Activated naive CD4-positive, alpha-beta T cell treated with anti-CD3 and anti-CD28 coated beads, Interleukin-2, amount 50 U/mL, for 16 hours (primary cell): ENCODE measurements at places on chromosomes 11 and 22.

- DNase-seq = no peak
These were observed 4.4 kb upstream of the MISFA start for GRCh38 chr11:18594999-18595749.

DNA sequence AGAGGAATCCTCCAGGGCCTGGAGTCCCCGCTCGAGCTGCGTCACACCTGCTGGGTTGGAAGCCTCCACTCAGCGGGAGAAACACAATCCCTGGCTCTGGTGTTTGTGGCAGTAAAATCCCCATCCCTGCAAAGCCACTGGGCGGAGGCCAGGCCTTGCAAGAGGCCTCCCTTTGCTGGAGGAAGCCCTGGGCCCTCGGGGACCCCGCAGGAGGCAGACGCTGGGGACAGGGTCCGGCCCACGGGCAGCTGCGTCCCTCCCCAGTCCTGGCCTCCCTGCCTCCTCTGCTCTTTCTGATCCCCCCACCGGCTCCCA is 194.7 kb downstream of the BRD1 start:
- no peak for DNase-seq

GRCh38 chr11:132844956-132845696 is 687.2 kb downstream of the OPCML start:
- no peak for DNase-seq

GRCh38 chr11:7654195-7654705 is 19.1 kb downstream of the CYB5R2 start:
- DNase-seq = no peak

DNA sequence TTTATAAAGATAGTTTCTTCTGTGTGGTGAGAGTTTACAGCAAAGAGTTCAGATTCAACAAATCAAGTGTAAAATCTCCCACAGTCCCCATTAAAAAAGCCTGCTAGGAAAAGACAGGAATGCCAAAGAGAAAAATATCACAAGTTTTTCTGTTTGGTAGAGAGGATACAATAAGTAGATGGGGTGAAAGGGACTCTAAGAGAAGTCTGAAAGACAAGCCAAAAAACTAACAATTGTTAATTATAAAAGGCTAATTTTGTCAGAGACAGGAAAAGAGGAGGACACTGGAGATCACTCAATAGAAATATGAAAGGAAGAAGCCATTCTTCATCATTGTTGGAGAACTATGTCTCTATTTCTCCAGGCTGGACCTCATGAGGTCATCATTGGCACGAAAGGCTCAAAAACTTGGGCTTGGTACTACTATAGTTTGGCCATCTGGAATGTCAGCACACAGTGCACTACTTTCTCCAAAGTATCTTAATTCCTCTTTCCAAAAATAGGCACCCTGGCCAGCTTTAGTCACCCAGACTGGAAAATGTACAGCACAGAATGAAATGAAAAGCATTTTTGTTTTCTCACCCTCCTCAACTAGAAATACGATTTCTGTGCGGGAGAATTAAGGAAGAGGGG is 531 bp upstream of the SOX6 start:
- DNase-seq = no peak

DNA sequence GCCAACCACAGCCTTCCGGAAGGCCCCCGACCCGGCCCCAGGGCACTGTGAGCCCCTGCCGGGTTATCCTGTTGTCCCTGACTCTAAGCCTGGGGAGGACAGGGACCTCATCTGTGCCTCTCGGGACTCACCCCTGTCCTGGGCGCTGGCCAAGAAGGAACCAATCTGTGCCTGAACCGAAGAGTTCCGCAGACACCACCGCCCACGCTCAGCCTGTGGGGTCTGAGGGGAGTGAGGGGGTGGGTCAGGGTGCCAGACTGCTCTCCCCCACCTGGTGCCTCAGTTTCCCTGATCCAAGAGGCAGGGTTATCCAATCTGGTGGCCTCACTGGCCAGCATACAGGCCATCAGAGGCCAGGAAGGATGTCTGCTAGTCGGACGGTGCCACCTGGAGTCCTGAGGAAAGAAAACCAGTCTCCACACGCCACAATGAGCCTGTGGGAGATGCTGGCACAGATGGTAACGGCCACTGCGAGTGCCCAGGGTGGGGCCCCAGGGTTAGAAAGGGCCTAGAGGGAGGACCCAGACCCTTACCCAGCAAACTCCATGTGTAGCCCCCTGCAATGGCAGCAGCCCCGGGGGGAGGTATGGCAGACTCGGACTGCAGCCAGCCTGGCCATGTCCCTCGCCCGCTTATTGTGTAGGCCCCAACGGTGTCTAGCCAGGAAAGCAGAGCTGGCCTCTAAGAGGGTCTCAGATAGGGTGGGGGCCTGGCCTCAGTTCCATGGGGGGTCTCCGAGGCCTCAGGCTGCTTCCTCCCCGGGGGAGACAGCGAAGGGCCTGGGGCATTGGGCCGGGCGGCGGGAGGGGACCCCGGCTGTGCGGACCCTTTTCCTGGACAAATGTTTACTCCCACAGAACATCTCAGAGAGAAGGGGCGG is 827 bp upstream of the TNNT3 start:
- no peak for DNase-seq

GRCh38 chr11:17986007-17986710 is 26.7 kb downstream of the SERGEF start:
- no peak for DNase-seq

DNA sequence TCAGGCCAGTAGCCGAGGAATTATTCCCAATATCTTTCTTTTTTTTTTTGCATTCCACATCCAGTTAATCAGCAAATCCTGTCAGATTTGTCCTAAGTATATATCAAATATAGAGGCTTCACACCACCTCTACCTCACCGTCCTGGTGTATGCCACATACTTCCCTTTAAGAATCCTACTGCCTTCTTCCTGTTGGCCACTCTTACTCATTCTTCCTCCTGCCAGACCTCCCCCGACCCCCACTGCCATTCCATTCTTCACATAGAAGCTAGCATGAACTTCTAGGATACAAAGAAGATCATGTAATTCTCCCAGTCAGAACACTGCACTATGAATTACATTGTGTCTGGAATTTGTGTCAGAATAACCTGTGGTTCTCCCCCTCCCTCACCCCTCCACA is 89.5 kb downstream of the TRIM44 start:
- DNase-seq = no peak

DNA sequence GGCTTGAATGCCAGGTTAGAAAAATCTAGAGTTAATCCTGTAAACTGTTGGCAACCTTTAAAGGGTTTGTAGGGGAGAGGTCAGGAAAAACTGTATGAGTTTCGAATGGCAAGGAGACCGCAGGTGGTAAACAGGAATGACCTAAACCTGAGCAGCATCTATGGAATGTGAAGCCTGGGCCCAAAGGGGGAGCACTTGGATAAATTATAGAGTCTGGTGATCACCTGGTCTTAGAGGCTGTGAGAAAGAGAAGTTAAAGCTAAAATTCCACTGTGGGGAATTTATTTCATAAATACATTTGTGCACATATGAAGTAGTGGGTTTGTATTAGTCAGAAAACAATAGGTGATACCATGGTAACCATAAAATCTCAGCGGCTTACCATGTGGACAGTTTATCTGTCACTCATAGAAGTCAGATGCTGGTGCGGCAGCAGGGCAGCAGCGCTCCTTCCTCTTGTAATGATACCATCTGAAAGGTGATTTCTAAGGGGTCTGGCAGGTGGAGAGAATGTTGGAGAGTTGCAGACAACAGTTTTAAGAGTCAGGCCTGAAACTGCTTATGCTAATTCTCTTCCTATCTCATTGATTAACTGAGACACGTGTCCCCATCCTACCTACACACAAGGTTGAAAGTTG is 1104.4 kb upstream of the CCDC90B start:
- DNase-seq = no peak
